NCI-H1048 (cell line): ENCODE measurements at places on chromosomes 6 and 20.

DNA sequence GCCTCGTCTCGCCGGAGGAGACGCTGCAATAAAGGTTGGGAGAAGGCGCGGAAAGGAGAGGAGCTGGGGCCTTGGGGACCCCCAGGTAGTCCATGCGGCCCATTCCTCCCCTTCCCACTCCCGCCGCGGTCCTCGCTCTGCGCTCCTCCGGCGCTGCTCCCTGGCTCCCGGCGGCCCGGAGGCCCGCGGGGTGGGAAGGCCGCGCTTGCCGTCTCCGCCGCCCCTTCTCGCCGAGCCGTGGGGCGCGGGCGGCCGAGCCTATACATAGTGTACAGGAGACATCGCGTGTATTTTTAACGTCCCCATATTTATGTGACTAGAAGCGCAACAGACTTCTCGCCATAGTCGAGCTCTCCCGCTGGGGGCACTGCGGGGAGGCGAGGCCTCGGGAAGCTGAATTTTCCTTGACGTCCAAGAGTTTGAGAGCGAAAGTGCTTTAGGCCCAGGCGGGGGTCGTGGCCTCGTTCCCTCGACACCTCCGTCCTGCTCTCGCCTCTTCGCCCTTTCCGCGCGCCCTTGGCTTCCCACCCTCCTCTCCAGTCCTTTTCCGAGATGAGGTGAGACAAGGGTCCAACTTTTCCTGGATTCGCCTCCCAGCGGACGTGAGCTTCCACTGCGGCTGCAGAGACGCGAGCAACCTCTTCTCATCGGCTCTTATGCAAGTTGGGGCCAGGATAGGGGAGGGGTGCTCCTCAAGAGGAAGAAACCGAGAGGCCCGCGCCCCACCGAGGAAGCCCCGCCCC is 29.0 kb downstream of the SLC12A5 start:
- no peak for DNase-seq

DNA sequence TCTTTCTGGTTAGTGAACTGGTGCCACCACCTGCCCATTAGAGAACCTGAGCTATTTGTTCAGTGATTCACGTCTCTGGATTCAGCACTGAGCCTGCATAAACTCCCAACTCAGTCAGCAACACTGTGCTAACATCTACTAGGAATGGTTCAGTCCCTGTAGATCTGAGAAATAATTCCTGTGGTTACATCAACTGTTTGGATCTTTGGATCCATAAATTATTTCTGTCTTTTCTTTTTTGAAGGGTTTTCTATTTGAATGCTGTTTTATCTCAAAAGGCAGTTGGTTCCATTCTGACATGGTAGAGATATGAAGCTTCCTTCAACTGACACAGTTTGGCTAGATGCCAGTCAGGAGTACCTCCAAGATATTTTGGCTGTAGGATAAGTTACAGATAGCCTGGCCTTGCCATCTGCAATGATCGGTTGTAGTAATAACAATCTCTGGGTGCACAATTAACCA is 125.9 kb downstream of the TRMT11 start:
- DNase-seq, result no peak

DNA sequence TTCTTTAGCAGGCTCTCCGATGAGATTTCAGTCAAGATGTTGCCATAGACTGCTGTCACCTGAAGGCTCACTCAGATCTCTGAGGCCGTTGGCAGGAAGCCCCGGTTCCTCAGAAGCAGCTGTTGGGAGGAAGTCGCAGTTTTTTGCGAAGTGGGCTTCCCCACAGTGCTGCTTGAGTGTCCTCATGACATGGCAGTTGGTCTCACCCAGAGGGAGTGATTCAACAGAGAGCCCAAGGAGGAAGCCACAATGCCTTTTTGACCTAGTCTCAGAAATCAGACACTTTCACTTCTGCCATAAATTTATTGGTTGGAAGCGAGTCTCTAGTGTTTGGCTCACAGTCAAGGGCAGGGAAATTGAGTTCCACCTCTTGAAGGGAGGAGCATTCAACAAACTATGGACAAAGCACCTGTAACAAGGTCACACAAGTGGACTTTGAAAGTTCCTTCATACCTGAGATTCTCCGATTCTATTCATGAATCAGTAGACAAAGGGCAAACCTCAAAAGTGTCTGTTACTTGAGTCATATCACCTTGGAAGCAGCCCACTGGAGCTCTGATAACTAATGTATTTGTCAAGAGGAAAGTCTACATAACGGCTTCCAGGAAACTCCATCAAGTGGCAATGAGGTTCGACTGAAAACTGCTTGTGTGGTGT is 208.3 kb downstream of the TASP1 start:
- no peak for DNase-seq

- DNase-seq, result no peak
These were observed 277.6 kb downstream of the CDC5L start for GRCh38 chr6:44665143-44665542.

- DNase-seq, result no peak
These were observed 662 bp downstream of the ZNF343 start for GRCh38 chr20:2507875-2508630.

GRCh38 chr6:4258733-4259132 is 123.4 kb upstream of the ECI2 start:
- DNase-seq, result no peak

GRCh38 chr6:9360881-9361280 is 925.5 kb upstream of the SLC35B3 start:
- no peak for DNase-seq

DNA sequence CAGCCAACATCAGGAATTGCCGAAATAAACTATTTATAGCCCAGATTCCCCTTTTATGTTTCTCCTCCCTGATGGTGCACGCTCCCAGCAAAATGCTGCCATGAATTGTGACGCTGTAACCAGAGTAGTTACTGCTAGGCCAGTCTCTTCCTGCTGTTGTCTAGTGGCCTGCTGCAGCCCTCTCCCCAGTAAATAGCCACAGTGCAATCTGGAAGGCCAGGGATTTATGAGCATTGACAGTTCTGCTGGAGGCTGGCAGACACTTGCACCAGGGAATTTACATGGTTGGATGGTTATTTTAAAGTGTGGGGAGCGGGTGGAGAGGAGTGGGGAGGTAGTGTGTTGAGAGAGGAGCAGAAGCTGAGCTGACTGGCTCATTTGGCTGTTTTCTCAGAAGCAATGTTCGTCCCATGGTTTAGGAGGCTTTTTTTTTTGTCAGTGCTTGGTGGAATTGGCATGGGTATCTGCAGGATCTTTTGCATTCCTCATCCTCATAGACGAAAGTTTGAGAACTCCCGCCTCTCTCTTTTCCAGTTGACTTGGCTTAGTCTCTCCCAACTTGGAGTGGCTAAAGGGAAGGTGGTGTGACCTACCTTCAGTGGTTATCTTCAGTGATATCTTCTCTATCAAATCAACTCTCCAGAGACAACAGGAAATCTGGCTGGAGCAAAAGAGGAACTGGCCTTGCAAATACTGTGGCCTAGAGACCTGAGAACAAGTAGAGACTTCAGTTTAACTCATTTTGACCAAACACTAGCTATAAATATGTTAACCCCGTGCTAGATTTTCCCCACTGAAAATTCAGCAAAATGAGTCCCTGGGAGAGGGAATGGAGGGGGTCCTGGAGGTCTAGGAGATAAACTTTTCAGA is 99.3 kb upstream of the VSTM2L start:
- DNase-seq, result no peak

DNA sequence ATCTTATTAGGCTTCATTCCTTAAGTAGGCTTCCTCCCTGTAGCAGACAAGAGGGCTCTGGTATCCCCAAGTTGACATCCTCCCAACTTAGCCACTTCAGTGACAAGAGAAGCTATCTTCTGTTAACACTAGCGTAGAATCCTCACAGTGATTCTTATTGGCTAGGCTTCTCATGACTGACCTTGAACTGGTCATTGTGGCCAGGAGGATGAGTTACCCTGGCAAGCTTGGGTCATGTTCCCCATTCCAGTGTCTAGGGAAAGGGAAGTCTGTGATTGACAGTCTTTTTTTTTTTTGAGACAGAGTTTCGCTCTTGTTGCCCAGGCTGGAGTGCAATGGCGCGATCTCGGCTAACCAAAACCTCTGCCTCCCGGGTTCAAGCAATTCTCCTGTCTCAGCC is 7.1 kb downstream of the CDKAL1 start:
- no peak for DNase-seq

DNA sequence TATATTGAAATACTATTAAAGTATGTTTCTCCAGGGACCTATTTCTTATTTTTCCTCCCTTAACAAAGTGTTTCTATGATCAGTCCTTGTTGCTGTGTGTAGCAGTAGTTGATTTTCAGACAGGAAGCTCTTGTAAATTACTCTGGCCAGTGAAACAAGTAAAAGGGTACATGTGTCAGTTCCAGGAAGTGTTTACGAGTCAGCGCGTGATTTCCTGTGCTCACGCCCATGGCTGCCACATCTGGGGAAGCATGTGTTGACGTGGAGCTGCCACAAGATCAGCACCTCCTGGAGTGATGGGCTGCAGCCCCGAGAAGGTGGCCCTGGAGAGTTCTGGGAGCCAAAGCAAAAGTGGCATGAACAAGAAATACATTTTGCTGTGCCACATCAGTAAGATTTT is 38.6 kb upstream of the GGTLC1 start:
- DNase-seq, result no peak

GRCh38 chr20:54227241-54227640 is 19.4 kb downstream of the PFDN4 start:
- no peak for DNase-seq

DNA sequence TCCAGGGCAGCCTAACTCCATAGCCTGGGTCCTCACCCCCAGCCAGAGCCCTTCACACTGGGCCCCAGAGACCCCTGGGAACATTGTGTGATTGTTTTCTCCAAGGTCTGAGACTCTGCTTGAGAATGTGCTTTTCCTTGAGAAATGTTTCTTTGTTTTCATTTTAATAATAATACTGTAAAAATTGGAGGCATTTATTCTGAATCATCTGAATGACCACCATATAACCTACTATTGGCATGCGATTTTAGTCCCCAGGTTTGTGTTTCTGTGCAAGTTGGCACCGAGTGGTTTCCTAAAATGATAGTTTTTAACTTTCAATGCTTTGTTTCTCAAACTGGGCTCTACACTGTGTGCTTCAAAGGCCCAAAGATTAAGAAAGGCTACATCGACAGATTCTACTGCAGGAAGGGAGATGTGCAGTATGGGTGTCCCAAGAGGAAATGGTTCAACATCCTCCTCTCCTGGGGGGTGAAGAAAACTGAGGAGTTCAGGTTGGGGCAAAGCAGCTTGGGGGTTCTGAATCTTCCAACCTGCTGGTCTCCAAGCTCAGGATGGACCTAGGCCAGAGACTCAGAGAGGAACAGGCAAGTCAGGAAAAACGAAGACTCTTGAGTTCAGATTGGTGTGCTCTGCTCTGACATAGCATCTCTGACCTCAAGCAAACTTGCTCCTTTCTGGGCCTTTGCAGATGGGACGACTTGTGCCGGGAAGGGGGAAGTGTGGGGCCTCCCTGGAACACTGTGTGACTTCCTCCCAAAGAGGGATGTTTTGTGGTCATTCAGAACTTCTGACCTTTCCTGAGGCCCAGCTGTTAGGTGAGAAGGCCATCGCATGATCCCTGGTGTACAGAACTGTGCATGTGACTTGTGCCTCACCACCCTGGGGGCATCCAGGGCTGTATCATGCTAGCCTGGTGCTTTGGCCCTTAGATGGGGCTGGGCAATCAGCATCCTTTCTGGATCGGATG is 31.0 kb downstream of the DAAM2 start:
- no peak for DNase-seq

- DNase-seq, result no peak
These were observed 324.7 kb upstream of the JAG1 start for GRCh38 chr20:10998476-10998875.

- DNase-seq, result no peak
These were observed 31.5 kb downstream of the RRBP1 start for GRCh38 chr20:17650301-17651128.

GRCh38 chr6:54262971-54263370 is 45.3 kb upstream of the TINAG start:
- DNase-seq, result no peak

DNA sequence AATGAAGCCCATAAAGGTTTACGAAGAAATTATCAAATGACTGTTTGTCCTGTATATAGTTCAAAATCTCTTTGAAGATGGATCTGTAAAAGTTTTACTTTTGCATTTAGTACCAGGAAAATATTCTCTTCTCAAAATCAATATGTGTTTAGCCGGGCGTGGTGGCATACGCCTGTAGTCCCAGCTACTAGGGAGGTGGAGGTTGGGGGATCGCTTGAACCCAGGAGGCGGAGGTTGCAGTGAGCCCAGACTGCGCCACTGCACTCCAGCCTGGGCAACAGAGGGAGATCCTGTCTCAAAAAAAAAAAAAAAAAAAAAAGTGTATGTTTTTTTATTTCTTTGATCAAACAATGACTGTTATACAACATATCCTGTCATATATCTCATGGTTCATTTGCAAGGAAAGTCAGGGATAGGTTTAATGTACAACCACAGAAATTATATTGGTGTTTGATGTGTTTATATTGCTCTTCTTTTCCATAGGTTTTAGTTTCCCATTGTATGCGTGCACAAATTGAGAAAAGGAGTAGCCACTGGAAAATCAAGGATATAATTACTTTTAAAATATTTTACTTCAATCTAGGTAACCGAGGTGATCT is 40.1 kb downstream of the SOX4 start:
- DNase-seq, result no peak
